Activated T-helper 2 cell treated with anti-CD3 and anti-CD28 coated beads, Interferon-gamma antibody, Interleukin-2, Interleukin-4, amounts not matched to agents 10 μg/mL and 5 μg/mL and 100 μg/mL, durations not matched to agents 14 hours and 24 hours and 36 hours (primary cell): ENCODE measurements at places on chromosomes 11 and 22. TPM values are rescaled to one million over a fixed set of nuclear protein-coding genes. Genes with fewer than 3 reads are reported as not detected.
A peak's percentile ranks its signal among the peaks of the same experiment; 100 is the strongest.

NLRP6 gene
- 0.97 and 1.1 TPM in 2 replicates for total RNA-seq

DKK3 gene
- not detected in 2 replicates for total RNA-seq

AQP11 gene
- total RNA-seq, result 0.52 and 0.97 TPM in 2 replicates

DNA sequence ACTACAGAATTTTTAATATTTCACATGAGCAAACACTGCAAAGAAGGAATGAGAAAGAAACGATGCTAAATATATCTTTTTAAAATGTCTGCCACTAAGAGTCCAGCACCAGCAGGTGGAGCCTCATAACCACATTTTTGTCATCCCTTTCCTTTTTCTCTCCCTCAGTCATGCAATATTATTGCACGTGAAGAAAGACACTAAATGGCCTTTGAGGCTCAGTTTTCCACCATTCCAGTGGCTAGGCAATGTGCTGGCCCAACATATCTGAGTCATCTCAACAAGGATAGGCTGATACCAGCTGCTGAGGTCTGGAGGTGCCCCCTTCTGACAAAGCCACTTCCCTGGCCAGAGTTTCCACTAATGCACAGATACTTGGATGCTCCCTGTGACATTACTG, 1.8 kb downstream of the ALKBH8 start:
- peak overlapping the region; percentile 56 for H3K4me3 ChIP-seq
- H3K27ac ChIP-seq, result no peak overlapping the region
- no peaks in the 10 kb centered on the region for H3K27me3 ChIP-seq
- peak; percentile 12 for DNase-seq

DNA sequence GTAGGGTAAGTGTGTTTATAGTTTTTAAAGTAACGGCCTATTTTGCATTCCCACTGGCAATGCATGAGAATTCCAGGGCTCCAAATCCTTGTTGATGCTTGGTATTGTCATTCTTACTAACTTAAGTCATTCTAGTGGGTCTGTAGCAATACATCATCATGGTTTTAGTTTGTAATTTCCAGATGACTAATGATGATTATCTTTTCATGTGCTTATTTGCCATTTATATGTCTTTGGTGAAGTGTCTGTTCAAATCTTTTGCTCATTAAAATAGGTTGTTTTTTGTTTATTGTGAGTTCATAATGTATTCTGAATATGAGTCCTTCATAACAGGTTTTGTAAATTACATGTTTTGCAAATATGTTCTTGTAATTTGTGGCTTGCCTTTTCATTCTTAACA, 31.2 kb downstream of the MTMR3 start:
- no peaks in the 10 kb centered on the region for H3K27me3 ChIP-seq
- DNase-seq, result no peak
- H3K4me1 ChIP-seq, result peaks cover 22% of the 10 kb centered on the region
- no peaks in the 10 kb centered on the region for H3K36me3 ChIP-seq

DNA sequence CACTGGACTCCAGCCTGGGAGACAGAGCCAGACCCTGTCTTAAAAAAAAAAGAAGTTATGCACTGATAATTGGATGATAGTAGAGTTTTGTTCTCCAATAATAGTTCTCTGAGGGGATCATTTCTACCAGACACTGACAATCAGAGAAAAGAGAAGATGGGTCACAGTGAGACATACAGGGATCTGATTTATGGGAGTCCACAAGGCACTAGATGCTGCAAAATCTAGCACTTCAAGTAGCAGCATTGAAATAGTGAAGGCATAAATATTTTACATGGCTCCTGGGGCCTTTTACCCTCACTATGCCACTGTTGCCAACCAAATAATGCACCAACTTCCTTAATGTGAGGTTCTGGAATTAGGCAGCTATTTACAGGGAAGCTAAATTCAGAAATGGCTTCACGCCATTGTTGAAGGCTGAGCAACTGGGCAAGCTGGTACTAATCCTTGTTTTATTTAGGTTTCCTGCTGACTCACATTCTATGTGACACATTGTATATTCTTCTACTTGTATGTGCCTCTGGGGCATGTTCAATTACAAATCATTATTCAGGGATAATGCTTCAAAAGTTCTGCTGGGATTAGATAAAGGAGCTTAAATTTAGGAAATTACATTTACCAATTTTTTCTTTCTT, 38.2 kb upstream of the ABTB2 start:
- H3K27ac ChIP-seq, result no peak overlapping the region
- H3K27me3 ChIP-seq, result peaks cover 22% of the 10 kb centered on the region
- no peak overlapping the region for H3K4me3 ChIP-seq
- DNase-seq, result no peak
- no peaks in the 10 kb centered on the region for H3K36me3 ChIP-seq

DNA sequence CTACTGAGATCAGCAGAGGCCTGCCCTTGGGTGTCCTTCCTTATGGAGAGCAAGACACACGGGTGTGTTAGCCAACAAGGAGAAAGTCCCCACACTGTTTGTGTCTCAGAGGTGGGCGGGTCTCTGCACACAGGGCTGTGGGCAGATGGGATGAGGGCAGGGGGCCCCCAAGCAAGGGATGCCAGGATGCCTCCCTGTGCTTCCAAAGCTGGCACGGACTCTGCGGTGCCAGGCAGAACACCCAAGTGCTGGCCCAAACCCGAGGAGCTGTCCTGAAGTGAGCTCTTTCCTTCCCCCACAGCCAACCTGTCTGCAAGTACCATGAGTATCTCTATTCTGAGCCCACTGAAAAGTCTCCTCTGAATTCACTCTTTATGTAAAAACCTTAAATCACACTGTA, 273.3 kb downstream of the CTTN start:
- no peak overlapping the region for H3K4me3 ChIP-seq
- no peaks in the 10 kb centered on the region for H3K4me1 ChIP-seq
- H3K36me3 ChIP-seq, result no peaks in the 10 kb centered on the region
- H3K27me3 ChIP-seq, result peaks cover 2% of the 10 kb centered on the region
- DNase-seq, result no peak

DNA sequence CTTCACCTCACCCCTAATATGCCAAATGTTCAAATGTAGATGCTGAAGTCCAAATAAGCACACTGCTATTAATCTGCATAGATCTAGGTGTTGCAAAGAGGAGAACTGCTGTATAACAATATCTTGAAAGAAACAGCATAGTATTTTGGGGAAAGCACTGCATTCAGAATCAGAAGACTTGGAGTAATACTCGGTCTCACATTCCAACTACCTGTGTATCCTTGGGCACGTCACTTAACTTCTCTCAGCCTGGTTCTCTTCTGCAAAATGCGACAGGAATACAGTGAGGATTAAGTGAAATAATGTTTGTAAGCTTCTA, 332 bp upstream of the HMGXB4 start:
- H3K4me1 ChIP-seq, result peaks cover 34% of the 10 kb centered on the region
- DNase-seq, result no peak
- H3K27ac ChIP-seq, result peak overlapping the region; percentile 88
- H3K36me3 ChIP-seq, result peaks cover 24% of the 10 kb centered on the region

DNA sequence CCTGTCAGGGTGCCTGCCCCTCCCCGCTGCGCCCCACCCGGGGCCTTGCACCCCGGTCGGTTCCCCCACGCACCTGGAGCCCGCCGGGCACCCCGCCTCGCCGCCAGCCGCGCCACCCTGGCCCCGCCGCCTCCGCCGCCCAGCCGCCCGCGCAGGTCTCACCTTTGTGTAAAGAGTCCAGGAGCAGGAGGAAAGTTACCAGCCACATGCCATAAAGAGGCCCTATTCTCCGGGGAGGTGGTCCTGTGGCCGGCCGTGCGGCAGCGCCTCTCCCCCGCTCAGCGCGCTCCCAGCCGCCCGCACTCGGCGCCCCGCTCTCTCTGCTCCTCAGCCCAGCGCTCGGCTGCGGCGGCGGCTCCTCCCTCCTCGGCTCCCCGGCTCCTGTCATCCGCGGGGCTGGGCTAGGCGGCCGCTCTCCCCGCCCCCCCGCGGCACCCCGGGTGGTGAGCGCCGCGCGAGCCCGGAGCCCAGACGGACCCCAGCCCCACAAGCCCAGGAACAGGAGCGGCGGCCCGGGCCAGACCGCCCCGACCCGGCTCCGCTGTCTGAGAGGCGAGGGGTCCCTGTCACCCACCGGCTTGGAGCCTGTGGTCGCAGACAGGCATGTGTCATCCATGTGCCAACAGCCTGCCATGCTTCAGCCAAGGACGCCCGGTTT, at the start of gene DSCAML1:
Gene DSCAML1 (minus strand): TSS at position 345 of the 658 bp plus-strand sequence. CDS start 137 bp downstream, at position 208.
- peaks cover 3% of the 10 kb centered on the region for H3K4me1 ChIP-seq
- peaks cover 62% of the 10 kb centered on the region for H3K27me3 ChIP-seq

DNA sequence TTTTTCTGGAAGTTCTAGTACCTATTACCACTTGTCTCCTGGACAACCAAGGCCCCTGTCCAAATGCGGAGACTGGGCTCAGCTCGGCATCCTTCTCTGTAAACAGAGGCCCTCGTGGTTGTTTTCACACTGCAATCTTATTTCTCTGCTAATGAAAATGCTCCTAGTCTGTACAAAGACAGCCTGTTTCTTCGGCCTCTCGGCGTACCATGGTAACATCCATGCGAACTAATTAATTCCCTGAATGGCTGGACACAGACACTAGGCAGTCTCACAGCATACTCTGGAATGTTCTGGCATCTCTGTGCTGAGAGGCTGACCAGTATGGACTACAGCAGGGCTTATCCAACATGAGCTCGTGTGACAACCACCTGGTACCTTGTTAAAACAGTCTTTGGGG, 5.7 kb downstream of the POLR3H start:
- H3K4me1 ChIP-seq, result peaks cover 16% of the 10 kb centered on the region
- H3K36me3 ChIP-seq, result peaks cover 17% of the 10 kb centered on the region
- no peak overlapping the region for H3K4me3 ChIP-seq
- H3K27ac ChIP-seq, result no peak overlapping the region

DNA sequence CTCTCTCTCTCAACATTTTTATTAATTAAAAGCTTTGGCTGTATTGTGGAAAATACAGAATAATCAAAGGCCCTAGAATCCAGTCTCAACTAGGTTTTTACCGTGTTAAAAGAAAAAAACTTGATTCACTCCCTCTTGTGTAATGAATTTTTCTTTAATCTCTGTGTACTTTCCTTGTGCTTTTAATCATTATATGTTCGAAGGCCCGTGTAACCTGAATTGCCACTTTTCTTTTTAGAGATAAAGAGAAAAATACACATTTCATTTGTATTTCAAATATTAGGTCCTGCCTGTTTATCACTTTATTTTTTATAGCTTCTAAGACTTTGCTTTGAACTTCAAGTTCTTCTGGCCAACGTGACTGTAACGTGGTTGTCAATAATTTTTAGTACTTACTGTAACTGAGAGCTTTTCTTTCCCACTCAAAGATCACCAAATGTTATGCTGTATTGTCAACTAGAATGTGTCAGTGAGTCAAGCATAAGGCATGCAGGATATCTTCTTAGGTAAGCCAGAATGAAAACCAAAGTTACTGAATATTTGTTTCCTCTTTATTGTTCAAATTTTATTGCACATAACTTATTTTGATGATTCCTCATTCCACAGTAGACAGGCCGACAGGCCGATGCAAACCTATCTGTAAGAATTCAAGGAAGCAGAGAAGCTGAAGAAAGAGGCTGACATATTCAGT, 23.3 kb upstream of the FAR1 start:
- no peaks in the 10 kb centered on the region for H3K4me1 ChIP-seq
- no peak for DNase-seq
- peaks cover 5% of the 10 kb centered on the region for H3K27me3 ChIP-seq
- no peaks in the 10 kb centered on the region for H3K36me3 ChIP-seq
- no peak overlapping the region for H3K27ac ChIP-seq

TSSK2 gene
- not detected in 2 replicates for total RNA-seq

GRCh38 chr22:33720166-33720878, 200.0 kb downstream of the LARGE1 start:
- no peaks in the 10 kb centered on the region for H3K27me3 ChIP-seq
- no peak for DNase-seq
- no peaks in the 10 kb centered on the region for H3K36me3 ChIP-seq

STX5 gene
- 37.4 and 41.9 TPM in 2 replicates for total RNA-seq

UNC93B1 gene
- 12.3 and 14.1 TPM in 2 replicates for total RNA-seq

RFPL1 gene
- total RNA-seq, result not detected in 2 replicates

BTG4 gene
- total RNA-seq, result not detected in 2 replicates

MMP13 gene
- not detected in 2 replicates for total RNA-seq

- peaks cover 68% of the 10 kb centered on the region for H3K4me1 ChIP-seq
- peaks cover 44% of the 10 kb centered on the region for H3K36me3 ChIP-seq
- DNase-seq, result peak; percentile 62
Measured at GRCh38 chr11:35235936-35236666, 97.1 kb downstream of the CD44 start.

CAPN1 gene
- 143 and 144 TPM in 2 replicates for total RNA-seq

NRIP3 gene
- 5.0 and 5.5 TPM in 2 replicates for total RNA-seq

DNA sequence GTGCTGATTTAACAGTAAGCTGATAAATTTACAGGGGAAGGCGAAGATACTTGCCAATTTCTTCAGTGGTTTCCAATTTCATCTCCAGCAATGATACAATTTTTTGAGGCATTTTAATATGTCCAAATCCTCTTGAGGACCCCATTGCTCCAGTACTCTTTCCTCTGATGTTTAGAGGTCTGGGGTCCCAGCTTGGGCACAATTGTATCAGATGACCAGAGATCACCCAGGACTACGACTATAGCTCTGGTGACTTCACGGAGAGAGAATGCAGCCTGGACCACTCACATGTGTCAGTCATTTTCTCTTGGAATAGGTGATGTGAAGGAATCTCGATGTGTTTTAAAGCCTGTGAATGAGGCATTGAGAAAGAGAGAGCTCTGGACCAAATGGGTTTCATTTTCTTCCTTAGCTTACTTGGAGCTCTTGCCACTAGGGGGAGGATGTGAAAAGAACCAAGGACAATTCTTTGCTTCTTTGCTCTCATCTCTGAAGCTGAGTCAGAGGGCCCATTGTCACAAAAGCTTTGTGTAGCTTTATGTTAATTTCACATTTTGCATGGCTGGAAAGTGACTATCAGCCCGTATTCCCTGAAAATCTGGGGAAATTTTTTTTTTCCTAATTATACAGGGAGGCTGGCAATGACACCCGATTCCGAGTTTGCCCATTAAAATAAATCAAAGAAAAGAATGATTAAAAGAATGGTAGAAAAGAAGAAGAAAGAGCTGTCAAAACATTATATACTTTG, 6.7 kb upstream of the CCDC90B start:
- H3K4me1 ChIP-seq, result peaks cover 5% of the 10 kb centered on the region
- DNase-seq, result no peak
- peaks cover 18% of the 10 kb centered on the region for H3K27me3 ChIP-seq
- H3K27ac ChIP-seq, result no peak overlapping the region

DNA sequence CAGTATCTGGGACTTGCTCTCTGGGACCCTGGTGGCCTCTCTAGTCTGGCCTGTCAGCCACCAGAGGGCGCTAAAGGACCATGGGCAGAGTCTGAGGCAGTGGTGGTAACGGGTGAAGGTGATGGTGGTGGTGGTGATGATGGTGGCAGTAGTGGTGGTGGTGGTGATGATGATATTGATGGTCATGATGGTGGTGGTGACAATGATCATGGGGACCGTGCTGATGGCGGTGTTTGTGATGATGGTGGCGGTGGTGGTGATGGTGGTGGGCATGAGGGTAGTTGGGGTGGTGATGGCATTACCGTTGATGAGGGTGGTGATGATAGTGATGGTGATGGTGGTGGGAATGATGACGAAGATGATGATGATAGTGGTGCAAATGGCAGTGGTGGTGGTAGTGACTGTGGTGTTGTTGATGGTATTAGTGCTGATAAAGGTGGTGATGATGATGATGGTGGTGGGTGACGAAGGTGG, 16.0 kb downstream of the TRPM5 start:
- no peaks in the 10 kb centered on the region for H3K36me3 ChIP-seq
- H3K4me1 ChIP-seq, result no peaks in the 10 kb centered on the region
- no peaks in the 10 kb centered on the region for H3K27me3 ChIP-seq
- peak; percentile 62 for DNase-seq
- no peak overlapping the region for H3K27ac ChIP-seq
- no peak overlapping the region for H3K4me3 ChIP-seq
